ENCODE measurements at places on chromosomes 6 and 20. TPM values are rescaled to one million over a fixed set of nuclear protein-coding genes. Genes with fewer than 3 reads are reported as not detected.
A peak's percentile ranks its signal among the peaks of the same experiment; 100 is the strongest.

ANKRD66 gene
- not detected for polyA plus RNA-seq

- DNase-seq: no peak
Observed at GRCh38 chr20:38245753-38246152, 14.8 kb downstream of the KIAA1755 start.

- DNase-seq: no peak
Observed at GRCh38 chr6:53201270-53201669, 52.6 kb upstream of the GCM1 start.

ZNF311 gene
- polyA plus RNA-seq: 0.74 TPM

- DNase-seq: no peak
Observed at GRCh38 chr6:159092631-159093030, 47.8 kb upstream of the TAGAP start.

DNA sequence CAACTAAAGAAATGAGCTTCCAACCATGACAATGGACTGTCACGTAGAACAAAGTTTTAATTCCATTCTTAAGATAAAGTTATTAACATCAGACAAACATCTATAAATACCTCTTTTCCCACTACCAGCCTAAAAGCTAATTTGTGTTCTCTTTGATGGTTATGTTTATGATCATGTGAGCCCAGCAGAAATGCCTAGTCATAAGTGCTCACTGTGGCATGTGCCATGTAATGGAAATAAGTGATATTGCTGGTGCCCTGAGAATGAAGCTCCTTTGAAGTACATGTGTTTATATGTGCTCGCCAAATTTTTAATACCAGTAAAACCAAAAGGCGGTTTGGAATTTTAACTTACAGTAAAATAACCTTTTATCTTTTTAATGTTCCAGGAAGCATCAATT, 205.8 kb downstream of the ISM1 start:
- no peak for DNase-seq

- no peak for DNase-seq
Observed at GRCh38 chr20:48861444-48861843, 33.6 kb upstream of the PREX1 start.

- DNase-seq: no peak
Observed at GRCh38 chr20:37955511-37955910, 52.6 kb downstream of the VSTM2L start.

- DNase-seq: peak; percentile 13
Observed at GRCh38 chr6:128208851-128209580, 308.2 kb upstream of the THEMIS start.

DDX43 gene
- polyA plus RNA-seq: 0.34 TPM

DNA sequence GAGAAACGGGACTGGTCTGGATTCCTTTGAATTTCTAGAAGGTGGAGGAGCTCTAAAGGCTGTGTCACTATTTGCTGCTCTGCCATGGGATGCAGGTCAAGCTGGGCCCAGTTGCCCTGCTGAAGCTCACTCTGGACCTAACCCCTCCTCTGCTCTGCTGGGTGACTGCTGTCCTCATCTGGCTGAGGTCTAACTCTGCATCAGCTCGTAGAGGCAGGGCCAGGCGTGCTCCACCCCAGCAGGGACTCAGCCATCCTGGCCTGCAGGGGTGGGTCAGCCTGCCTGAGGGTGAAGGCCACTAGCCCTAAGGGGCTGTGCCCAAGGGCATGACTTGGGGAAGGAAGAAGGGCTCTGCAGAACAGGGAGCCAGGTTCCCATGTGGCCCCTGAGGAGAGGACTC, 852 bp downstream of the CST4 start:
- no peak for DNase-seq

DNA sequence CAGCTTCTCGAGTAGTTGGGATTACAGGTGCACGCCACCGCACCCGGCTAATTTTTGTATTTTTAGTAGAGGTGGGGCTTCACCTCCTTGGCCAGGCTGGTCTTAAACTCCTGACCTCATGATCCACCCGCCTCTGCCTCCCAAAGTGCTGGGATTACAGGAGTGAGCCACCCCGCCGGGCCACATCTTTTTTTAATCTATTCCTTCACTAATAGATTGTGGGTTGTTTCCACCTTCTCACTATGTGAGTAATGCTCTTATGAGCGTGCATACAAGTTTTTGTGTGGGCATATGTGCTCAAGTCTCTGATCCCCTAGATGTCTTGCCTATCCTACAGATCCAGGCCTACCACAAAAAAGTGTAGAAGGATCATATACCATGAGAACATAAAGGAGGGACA, 30.7 kb downstream of the CARMIL1 start:
- DNase-seq: no peak

GRCh38 chr6:108453601-108454185, 107.0 kb upstream of the FOXO3 start:
- no peak for DNase-seq

- DNase-seq: no peak
Observed at GRCh38 chr20:51127713-51128112, 104.8 kb upstream of the KCNG1 start.

DNA sequence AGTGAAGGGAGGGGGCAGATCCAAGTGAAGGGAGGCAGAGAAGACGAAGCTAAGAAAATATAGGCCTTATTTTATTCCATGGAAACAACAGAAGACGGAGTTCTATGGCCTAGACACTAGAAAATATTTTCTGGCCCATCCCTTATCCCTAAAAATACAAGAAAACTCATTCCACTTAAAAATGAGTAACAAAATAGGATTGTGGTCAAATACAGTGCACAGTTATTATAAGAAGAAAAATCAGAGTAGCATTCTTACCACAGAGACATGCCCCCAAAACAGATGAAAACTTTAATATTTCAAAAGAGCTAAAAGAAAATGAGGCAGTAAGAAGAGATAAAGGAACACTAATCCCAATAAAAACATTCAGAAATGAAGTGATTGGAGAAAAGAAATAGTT, 202.9 kb downstream of the GMPR start:
- DNase-seq: no peak

GRCh38 chr6:14748679-14749078, 497.2 kb upstream of the JARID2 start:
- DNase-seq: no peak

DNA sequence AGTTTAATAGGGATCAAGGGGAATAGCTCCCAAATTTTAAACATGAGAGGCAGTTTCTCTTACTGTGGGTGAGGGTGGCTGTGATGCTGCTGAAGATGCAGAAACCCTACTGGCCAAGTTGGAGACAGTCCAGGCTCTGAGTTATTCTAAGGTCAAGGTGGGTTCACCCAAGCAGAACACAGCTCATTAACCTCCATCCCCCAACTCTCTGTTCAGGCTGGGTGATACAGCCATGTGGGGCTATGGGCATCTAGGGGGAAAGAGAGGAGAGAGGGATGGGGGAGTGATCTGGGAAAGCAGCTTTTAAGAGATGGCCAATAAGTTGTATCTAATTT, 18.9 kb upstream of the TRAM2 start:
- DNase-seq: no peak

GRCh38 chr6:166667796-166668610, 41.0 kb upstream of the RPS6KA2 start:
- no peak for DNase-seq

PAX1 gene
- not detected for polyA plus RNA-seq

- no peak for DNase-seq
Observed at GRCh38 chr6:116476002-116476678, 15.0 kb downstream of the CALHM6 start.

DNA sequence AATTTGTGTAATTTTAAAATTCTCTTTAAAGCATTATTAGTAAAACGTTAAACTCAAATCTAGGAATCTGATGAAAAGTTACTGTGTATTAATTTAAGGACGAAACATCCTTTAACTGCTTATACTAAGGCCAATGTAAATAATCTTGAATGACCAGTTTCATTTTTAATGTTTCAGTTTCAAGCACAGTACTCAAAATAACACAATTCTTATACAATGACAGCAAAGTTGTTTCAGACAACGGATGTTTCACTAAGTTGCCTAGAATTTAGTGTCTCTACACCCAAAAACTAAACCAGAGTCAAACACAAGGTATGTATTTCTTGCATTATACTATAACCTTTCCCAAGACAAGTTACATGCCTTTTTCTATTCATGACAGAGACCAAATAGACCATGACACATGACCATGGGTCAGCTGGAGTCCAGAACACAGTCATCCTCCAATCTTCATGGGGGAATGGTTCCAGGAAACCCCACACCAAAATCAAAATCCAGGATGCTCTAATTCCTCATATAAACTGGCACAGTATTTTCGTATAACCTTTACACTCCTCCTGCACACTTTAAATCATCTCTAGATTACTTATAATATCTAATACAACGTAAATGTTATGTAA, 7.7 kb downstream of the PHIP start:
- DNase-seq: no peak

- no peak for DNase-seq
Observed at GRCh38 chr20:20573797-20574196, 138.6 kb downstream of the RALGAPA2 start.

GRCh38 chr20:22411627-22412450, 172.5 kb downstream of the FOXA2 start:
- no peak for DNase-seq

AIF1 gene
- not detected for polyA plus RNA-seq

DNA sequence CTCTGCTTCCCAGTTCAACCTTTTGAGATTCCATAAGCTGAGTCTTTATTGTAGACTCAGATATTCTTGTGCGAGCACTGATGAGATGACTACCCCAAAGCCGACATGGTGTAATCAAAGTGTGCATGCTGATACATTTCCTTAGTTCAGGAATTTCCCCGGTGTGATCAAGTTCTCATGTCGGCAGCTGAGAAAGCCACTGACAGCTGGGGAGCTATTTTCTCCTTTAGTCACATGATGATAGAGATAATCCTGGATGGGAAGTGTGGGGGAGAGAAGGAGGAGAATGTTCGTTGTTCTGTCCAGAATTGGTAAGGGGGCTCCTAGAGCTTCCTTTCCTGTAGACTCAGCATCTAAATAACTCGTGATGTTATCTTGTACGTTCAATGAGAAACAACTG, 7.7 kb upstream of the CAP2 start:
- DNase-seq: no peak

OPRL1 gene
- polyA plus RNA-seq: 0.97 TPM

- no peak for DNase-seq
Observed at GRCh38 chr6:140586426-140587061, 1212.1 kb upstream of the CITED2 start.

GRCh38 chr6:169567819-169568218, 134.0 kb downstream of the WDR27 start:
- DNase-seq: no peak

DNA sequence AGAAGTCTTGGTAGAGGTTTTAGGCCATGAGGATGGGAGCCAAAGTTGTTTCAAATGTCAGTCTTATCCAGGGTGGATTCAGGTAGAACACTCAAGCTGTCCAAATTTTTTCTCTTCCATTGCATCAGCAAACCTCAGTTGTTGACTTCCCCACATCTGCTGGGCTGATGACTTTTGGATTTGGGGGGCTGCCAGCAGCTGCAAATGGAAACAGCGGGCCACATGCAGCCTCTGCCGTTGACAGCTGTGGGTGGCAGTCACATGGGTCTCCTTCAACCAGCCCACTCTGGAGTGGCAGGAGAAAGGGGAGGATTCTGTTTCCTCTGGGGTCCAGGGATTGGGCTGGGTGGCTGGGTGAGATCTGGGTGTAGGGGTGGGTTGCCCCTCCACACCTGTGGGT, 5.8 kb upstream of the MLN start:
- no peak for DNase-seq

DUSP15 gene
- polyA plus RNA-seq: not detected

CCR6 gene
- not detected for polyA plus RNA-seq

DNA sequence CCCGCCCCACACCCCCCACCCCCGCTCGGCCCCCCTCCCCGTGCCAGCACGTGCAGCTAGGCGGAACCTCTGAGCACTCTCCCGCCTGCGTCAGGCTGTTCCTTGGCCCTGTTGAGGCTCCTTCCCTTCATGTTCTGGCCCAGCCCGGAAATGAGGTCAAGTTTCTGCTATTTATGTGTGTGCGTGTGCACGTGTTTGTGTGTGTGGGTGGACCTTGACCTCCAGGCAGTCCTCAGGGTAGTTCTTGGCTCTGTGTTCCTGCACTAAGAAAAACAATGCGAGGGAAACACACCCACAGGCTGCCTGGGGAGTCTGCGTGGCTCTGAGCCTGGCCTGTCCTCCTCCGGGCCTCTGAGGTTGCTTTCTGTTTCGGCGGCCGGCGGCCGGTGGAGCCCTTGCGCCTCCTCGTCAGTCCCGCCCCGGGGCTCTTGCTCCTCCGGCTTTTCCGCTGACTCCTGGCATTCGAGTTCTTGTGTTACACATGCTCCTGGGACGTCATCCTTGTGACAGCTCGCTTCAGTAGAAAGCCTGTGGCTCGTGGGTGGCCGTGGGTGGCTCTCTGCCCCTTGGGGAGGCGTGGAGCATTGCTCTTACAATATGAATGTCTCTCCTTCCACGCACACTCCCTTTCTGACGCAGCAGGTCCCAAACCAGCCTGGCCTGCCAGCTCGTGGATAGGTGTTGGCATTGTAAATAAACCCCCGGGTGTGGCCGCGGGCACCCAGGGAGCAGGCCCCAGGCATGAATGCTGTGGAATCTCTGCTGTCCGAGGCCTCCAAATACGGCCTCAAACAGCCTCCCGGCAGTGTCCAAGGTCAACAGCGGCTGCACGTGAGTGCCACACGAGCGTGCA, 10.0 kb downstream of the SLCO4A1 start:
- peak; percentile 98 for DNase-seq

GRCh38 chr20:41161886-41162285, 24.5 kb downstream of the PLCG1 start:
- no peak for DNase-seq

DNA sequence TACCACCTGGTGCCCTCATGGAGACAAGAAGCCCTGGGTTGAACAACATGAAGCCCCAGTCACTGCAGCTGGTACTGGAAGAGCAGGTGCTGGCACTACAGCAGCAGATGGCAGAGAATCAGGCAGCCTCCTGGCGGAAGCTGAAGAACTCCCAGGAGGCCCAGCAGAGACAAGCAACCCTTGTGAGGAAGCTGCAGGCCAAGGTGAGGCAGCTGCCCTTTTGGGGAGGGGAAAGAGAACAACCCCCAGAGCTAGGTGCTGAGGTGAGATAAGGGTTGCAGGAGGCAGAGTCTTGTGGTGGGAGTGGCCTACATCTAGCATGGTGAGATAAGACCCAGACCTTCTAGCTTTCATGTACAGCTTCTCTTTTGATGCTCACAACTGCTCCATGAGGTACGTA, 7.0 kb downstream of the CEP250 start:
- no peak for DNase-seq

- no peak for DNase-seq
Observed at GRCh38 chr6:47729019-47729418, 30.6 kb downstream of the ADGRF4 start.

GRCh38 chr20:57576617-57577550, 16.0 kb downstream of the PCK1 start:
- DNase-seq: no peak

GRCh38 chr6:169777896-169778295, 26.5 kb downstream of the ERMARD start:
- no peak for DNase-seq
